ENCODE measurements at places on chromosomes 2 and 18.

DNA sequence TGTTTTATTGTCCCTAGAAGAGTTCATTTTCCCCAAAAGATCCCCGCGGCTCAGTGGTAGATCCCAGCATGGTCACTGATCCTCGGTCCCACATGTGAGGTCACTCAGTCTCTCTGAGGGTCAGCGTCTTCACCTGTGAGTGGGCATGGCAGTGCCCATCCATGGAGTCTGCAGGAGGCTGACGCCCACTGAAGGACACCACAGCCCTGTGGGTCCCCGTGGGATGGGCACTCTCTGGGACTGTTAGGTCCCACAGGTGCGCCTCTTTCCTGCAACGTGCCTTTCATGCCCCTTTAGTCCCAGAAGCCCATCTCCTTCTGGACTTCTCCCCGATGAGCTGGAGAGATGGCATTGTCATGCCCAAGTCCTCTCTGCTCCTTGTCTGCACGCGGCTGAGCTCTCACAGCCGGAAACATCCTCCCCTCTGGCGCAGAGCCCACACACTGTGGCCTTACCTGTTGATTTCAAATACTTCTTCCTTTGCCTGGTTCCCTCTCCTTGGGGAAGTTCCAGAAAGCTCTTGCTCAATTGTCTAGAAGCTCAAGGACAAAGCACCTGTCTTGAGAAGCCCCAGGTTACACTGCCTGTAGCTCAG is 75.9 kb downstream of the PTGR3 start:
- DNase-seq: no peak

DNA sequence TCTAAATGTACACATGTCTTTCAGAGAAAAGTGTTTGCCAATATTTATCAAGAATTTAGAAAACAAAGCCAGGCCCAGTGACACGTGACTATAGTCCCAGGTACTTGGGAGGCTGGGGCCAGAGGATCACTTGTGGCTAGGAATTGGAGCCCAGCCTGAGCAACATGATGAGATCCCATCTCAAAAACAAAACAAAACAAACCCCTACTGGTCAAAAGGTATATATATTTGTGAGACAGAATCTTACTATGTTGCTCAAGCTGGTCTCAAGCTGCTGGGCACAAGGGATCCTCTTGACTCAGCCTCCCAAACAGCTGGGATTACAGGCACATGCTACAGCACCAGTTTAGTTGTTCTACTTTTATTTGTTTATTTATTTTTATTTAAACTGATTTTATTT is 79.2 kb downstream of the ZDBF2 start:
- peak; percentile 28 for DNase-seq

GRCh38 chr2:43818761-43819160 is 19.9 kb downstream of the ABCG5 start:
- DNase-seq: peak; percentile 70

GRCh38 chr2:118320196-118320595 is 231.9 kb downstream of the INSIG2 start:
- DNase-seq: no peak

GRCh38 chr2:109478906-109479493 is 134.8 kb downstream of the SEPTIN10 start:
- no peak for DNase-seq

DNA sequence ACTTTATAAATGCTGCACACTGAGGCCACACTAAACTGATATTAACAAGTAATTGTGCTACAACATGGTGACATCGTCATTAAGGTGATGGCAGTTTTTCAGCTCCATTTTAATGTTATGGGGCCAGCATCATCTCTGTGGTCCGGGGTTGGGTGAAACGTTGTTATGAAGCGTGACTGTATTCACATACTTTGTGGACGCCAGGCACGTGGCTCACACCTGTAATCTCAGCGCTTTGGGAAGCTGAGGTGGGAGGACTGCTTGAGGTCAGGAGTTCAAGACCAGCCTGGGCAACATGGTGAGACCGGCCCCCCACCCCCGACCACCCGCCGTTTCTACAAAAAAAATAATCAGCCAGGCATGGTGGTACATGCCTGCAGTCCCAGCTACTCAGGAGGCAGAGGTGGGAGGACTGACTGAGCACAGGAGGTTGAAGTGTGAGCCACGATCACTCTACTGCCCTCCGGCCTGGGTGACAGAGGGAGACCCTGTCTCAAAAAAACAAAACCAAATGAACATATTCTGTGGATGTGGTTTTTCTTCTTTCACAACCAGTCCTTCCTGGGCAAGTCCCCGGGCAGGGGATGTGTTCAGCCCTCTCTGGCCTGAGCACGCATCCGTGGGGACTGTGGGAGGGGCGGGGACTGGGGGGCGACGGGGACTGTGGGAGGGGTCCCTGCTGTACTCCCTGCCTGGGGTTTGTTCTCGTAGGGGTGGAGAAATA is 12.9 kb upstream of the GAL3ST2 start:
- DNase-seq: no peak

- no peak for DNase-seq
Observed at GRCh38 chr2:168149986-168150385, 97.4 kb downstream of the STK39 start.

GRCh38 chr2:9601397-9601796 is 29.4 kb downstream of the YWHAQ start:
- DNase-seq: no peak

DNA sequence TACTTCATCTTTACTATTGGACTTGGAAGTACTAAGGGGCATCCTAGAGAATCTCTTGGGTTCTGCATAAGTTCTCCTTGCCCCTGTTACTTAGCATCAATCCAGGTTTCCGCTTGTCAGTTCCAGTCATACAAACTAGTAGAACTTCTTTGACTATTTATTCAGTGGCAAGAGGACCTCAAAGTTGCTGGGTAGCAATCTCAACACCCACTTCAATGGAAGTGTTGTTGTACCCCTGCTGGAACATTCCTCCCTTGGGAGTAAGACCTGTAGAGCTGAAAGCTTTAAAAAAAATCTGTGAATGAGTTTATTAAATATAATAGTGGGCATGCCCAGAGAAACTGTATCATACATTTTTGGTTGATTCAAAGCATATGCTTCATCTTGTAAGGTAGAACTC is 27.0 kb downstream of the BIRC6 start:
- DNase-seq: no peak

DNA sequence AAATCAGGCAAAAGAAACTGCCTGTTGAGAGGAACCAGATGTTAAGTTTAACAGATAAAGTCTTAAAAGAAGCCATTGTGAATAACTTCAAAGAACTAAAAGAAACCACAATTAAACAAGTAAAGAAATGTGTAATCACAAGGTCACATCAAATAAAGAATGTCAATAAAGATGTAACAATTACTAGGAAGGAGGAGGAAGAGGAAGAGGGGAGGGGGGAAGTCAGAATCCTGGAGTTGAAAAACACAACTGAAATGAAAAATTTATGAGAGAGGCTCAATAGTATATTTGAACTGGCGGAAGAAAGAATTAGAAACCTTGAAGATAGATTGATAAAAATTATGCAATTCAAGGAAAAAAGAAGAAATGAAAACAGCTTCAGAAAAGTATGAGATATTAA is 88.4 kb upstream of the CRIM1 start:
- DNase-seq: no peak

Data from ELR (cell line).